ENCODE measurements at places on chromosomes 6 and 20. TPM values are rescaled to one million over a fixed set of nuclear protein-coding genes. Genes with fewer than 3 reads are reported as not detected.

- DNase-seq: no peak
- peak overlapping the region; percentile 14 for H3K27ac ChIP-seq
- no peaks in the 10 kb centered on the region for H3K27me3 ChIP-seq
- no peak overlapping the region for H3K4me3 ChIP-seq
Measured at GRCh38 chr6:163777716-163778115, 363.2 kb downstream of the QKI start.

DNA sequence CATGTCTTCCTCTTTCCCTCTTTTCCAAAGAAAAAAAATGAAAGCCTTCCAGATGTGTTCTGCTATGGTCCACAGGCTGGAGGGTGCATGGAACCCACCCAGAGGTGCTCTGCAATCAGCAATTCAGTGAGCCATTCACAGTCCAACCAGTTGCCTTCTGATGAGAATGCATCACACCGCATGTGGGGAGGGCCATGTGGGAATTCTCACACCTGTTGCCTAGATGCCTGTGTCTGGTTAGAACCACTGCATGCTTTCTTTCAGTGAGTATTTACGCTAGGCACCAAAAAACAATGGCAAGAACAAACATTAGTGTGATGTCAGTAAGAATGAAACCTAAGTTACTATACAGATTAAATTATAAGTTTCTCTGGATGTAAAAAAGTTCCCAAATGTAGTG lies 311.6 kb upstream of the CDYL start:
- no peaks in the 10 kb centered on the region for H3K36me3 ChIP-seq
- no peak overlapping the region for H3K4me3 ChIP-seq
- no peaks in the 10 kb centered on the region for H3K27me3 ChIP-seq
- no peak overlapping the region for H3K27ac ChIP-seq

DNA sequence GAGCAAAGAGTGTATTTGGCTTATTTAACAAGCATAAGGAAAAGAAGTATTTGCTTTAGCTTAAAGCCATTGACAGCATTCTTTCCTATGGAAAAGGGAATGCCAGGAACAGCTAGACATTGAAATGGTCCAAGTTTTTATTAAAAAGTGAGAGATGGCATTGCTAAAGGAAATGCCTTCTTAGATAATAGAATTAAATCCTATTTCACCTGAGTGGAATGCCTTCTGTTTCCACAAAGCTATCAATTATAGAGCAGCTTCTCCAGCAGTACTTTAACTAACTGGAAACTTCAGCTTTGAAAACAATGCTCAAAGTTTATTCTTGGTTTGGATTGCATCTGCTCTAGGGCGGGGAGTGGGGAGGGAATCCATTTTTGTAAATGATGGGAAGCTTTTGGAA lies 85.1 kb upstream of the CNKSR3 start:
- H3K4me1 ChIP-seq: no peaks in the 10 kb centered on the region
- DNase-seq: no peak
- H3K27me3 ChIP-seq: no peaks in the 10 kb centered on the region
- no peak overlapping the region for H3K4me3 ChIP-seq

GRCh38 chr20:56504373-56505005 lies 20.1 kb upstream of the FAM209A start:
- H3K4me1 ChIP-seq: no peaks in the 10 kb centered on the region
- H3K4me3 ChIP-seq: no peak overlapping the region
- H3K27ac ChIP-seq: no peak overlapping the region
- no peak for DNase-seq

GRCh38 chr20:56352345-56353055 lies 6.3 kb upstream of the FAM210B start:
- no peaks in the 10 kb centered on the region for H3K36me3 ChIP-seq
- no peak overlapping the region for H3K27ac ChIP-seq
- no peaks in the 10 kb centered on the region for H3K4me1 ChIP-seq
- DNase-seq: no peak
- no peak overlapping the region for H3K4me3 ChIP-seq

- H3K36me3 ChIP-seq: no peaks in the 10 kb centered on the region
- peaks cover 10% of the 10 kb centered on the region for H3K4me1 ChIP-seq
- DNase-seq: no peak
- H3K4me3 ChIP-seq: no peak overlapping the region
Measured at GRCh38 chr6:89597372-89597771, 41.2 kb downstream of the LYRM2 start.

- no peaks in the 10 kb centered on the region for H3K4me1 ChIP-seq
- H3K27ac ChIP-seq: no peak overlapping the region
- H3K4me3 ChIP-seq: no peak overlapping the region
- no peaks in the 10 kb centered on the region for H3K27me3 ChIP-seq
- H3K36me3 ChIP-seq: no peaks in the 10 kb centered on the region
Measured at GRCh38 chr6:160139420-160139851, 17.8 kb downstream of the SLC22A1 start.

- DNase-seq: no peak
- H3K36me3 ChIP-seq: no peaks in the 10 kb centered on the region
- H3K27me3 ChIP-seq: no peaks in the 10 kb centered on the region
- no peaks in the 10 kb centered on the region for H3K4me1 ChIP-seq
Measured at GRCh38 chr6:104700371-104701185, 159.1 kb downstream of the HACE1 start.

- H3K36me3 ChIP-seq: no peaks in the 10 kb centered on the region
- H3K27ac ChIP-seq: no peak overlapping the region
- DNase-seq: no peak
- peaks cover 7% of the 10 kb centered on the region for H3K4me1 ChIP-seq
- H3K27me3 ChIP-seq: no peaks in the 10 kb centered on the region
- H3K4me3 ChIP-seq: no peak overlapping the region
Measured at GRCh38 chr6:112241820-112242429, 12.4 kb downstream of the LAMA4 start.

DNA sequence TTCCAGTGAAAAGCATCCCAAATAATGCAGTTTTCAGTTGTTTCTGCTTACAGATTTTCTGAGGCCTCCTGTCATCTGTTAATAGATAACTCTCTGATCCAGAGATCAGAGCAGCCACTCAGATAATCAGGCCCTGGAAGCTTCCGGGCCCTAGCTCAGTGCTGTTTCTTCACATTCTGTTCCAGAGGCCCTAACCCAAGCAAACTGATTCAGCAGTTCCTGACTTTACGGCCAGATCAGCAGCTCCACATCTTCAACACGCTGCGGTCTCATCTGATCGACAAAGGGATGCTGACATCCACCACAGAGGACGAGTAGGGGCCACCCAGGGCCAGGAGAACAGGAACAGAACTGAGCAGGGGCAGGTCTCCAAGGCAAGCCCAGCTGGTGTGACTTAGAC lies 63.1 kb downstream of the CDS2 start:
- no peak for DNase-seq
- H3K27ac ChIP-seq: no peak overlapping the region
- H3K4me3 ChIP-seq: no peak overlapping the region
- no peaks in the 10 kb centered on the region for H3K27me3 ChIP-seq

DNA sequence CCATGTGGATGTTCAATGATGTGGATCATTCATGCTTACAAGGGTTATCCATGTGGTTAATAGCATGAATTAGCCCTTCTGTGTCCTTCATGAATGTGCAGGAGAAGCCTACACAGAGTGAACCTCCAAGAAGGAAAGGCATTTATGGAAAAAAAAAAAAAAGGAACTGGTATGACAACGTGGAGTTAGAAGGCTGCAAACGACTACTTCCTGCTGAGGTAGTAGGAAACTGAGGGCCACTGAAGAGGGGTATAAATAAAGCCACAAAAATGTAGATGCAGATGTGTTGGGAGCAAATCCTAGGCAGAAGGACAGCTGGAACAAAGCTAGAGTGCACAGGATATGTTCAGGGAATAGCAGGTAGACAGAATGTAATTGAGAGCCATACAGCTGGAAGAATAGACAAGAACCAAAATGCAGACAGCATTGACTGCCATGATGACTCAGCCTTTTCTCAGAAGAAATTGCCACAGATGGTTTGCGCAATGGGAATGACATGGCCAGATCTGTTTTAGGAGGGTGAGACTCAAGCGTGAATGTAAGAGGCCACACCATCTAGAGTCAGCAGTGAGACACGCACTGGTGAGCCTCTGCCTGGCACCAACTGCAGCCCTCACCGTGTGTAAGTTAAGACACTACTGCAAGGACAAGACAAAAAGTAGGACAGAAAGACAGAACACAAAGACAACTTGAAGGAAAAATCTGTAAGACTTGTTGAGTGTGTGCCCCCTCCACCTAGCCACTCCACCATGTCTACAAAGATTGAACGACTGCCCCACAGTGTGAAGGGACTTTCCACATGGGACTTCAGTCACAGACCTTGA lies 79.8 kb downstream of the KIF13A start:
- DNase-seq: peak; percentile 80
- peak overlapping the region; percentile 33 for H3K4me3 ChIP-seq
- no peaks in the 10 kb centered on the region for H3K36me3 ChIP-seq
- H3K27ac ChIP-seq: peak overlapping the region; percentile 91
- peaks cover 75% of the 10 kb centered on the region for H3K4me1 ChIP-seq

DNA sequence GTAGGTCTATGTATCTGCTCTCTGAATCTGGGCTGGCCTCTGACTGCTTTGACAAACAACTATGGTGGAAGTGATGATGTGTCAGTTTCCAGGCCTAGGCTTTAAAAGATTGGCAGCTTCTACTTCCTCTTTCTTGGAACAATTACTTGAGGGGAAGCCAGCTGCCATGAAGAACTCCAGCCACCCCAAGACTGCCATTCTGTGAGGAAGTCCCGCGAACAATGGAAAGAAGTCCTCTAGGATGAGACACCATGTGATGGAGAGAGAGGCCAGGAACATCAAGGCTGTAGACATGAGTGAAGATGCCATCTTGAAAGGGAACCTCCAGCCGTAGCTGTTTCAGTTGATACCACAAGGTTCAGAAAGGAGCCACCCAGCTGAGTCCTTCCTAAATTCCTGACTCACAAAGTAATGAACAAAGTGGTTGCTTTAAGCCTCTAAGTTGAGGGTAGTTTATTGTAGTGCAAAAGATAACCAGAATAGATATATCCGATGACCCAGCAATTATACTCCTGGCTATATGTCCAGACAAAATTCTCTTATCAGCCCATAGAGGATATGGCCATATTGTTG lies 15.3 kb upstream of the TCF15 start:
- H3K4me1 ChIP-seq: no peaks in the 10 kb centered on the region
- H3K27ac ChIP-seq: no peak overlapping the region
- no peaks in the 10 kb centered on the region for H3K36me3 ChIP-seq
- DNase-seq: no peak
- H3K4me3 ChIP-seq: no peak overlapping the region

DNA sequence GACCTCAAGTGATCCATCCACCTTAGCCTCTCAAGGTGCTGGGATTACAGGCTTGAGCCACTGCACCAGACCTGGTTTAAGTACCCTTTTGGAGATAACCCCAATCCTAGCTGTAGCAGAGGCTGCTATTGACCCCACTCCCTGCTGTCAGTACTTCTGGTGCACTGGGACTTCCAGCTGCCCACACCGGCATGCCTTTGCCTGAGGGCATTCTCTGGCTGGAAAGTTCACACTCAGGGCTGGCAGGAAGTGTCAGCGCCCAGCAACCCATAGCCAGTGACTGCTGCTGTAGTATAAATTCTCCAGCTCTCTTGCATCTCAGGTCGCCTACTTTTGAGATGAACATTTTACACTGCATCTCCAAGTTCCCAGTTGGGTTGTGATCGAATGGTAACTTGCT lies 75.3 kb downstream of the UTRN start:
- H3K27me3 ChIP-seq: no peaks in the 10 kb centered on the region
- H3K4me3 ChIP-seq: no peak overlapping the region
- no peaks in the 10 kb centered on the region for H3K36me3 ChIP-seq
- no peak overlapping the region for H3K27ac ChIP-seq
- peaks cover 29% of the 10 kb centered on the region for H3K4me1 ChIP-seq

GRCh38 chr20:792248-792647 lies 23.9 kb upstream of the SLC52A3 start:
- H3K27ac ChIP-seq: no peak overlapping the region
- H3K4me3 ChIP-seq: no peak overlapping the region
- H3K36me3 ChIP-seq: no peaks in the 10 kb centered on the region
- no peak for DNase-seq

GRCh38 chr6:106380407-106380806 lies 19.9 kb downstream of the CRYBG1 start:
- no peaks in the 10 kb centered on the region for H3K4me1 ChIP-seq
- no peak for DNase-seq
- no peaks in the 10 kb centered on the region for H3K36me3 ChIP-seq
- peaks cover 4% of the 10 kb centered on the region for H3K27me3 ChIP-seq

GRCh38 chr6:87654875-87655454 lies 47.1 kb downstream of the AKIRIN2 start:
- H3K27ac ChIP-seq: no peak overlapping the region
- DNase-seq: no peak
- H3K4me3 ChIP-seq: no peak overlapping the region
- no peaks in the 10 kb centered on the region for H3K36me3 ChIP-seq
- H3K4me1 ChIP-seq: peaks cover 14% of the 10 kb centered on the region
- H3K27me3 ChIP-seq: no peaks in the 10 kb centered on the region

DNA sequence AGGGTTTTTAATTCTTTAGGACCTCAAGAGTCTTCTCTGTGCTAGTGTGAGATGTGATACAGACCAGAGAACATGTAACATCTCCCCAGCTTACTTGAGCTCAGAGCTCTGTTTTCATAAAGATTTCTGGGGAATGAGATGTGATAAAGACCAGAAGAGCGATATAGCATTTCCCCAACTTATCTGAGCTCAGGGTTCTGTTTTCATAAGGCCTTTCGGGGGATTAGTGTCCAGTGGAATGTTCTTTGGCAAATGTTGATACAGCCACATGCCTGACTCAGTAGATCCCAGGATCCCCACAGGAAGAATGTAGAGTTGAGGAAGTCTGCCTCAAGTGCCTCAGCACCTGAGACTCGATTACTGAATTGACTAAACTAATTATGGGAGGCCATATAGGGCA lies 18.7 kb upstream of the TOP1 start:
- DNase-seq: no peak
- H3K4me1 ChIP-seq: peaks cover 10% of the 10 kb centered on the region
- no peaks in the 10 kb centered on the region for H3K27me3 ChIP-seq
- H3K27ac ChIP-seq: no peak overlapping the region
- no peaks in the 10 kb centered on the region for H3K36me3 ChIP-seq

Gene GCNT2
- 10.1 TPM for total RNA-seq

Gene THEMIS
- 0.17 TPM for total RNA-seq

Gene NT5E
- total RNA-seq: 2.4 TPM

Gene TRIM15
- not detected for total RNA-seq

Gene MCCD1
- total RNA-seq: not detected

Gene UST
- total RNA-seq: 2.0 TPM

Gene ID4
- total RNA-seq: 2.6 TPM

Gene C4B
- 9.9 TPM for total RNA-seq
